ENCODE measurements at places on chromosomes 7 and 10.

DNA sequence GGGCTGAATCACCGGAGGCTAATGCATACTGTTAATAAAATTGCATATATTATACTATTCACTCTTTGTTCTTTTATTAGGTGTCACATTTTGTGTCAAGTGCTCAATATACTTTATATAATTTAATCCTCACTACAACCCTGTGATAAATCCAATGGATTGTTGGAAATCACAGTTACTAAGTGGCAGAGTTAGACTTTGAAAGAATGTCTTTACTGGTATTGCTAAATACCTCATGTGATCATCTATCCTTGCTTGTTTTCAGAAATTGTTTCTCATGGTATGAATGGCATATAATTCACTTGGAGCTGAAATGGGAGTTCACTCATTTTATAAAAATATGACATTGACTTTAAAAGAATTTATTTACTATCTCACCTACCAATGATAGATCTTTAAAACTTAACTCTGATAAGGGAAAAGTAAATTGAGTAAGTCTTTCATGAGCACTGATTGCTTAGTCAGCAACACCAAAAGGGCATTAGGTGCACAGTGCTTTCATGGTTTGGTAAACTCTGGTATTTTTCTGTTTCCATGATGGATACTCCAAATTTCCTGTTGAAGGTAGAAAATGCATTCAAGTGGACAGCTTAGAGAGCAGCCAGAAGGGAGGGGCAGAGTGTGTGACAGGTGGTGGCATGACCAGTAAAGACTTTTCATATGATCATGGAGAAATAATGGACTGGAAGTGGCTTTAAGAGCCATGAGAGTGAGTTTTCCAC lies 22.6 kb downstream of the ENKUR start:
- no peak for DNase-seq

GRCh38 chr10:13621931-13622330 lies 35.2 kb downstream of the PRPF18 start:
- no peak for DNase-seq

DNA sequence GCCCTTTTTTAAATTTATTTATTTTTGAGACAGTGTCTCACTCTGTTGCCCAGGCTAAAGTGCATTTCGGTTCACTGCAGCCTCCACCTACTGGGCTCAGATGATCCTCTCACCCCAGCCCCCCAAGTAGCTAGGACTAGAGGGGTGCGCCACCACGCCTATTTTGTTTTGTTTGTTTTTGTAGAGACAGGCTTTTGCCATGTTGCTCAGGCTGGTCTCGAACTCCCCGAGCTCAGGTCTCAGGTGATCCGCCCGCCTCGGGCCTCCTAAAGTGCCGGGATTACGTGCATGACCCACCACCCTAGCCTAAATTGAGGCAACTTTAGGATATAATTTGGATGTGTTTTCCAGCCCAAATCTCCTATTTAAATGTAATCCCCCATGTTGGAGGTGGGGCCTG lies 805 bp downstream of the ZNF736 start:
- DNase-seq = no peak

GRCh38 chr10:43930777-43931176 lies 282.1 kb upstream of the ZNF32 start:
- no peak for DNase-seq

- no peak for DNase-seq
These were observed 36.2 kb downstream of the VIPR2 start for GRCh38 chr7:159108491-159108890.

- no peak for DNase-seq
These were observed 528.9 kb downstream of the GFRA1 start for GRCh38 chr10:115744089-115744488.

GRCh38 chr7:96238474-96238873 lies 83.4 kb downstream of the SLC25A13 start:
- no peak for DNase-seq

DNA sequence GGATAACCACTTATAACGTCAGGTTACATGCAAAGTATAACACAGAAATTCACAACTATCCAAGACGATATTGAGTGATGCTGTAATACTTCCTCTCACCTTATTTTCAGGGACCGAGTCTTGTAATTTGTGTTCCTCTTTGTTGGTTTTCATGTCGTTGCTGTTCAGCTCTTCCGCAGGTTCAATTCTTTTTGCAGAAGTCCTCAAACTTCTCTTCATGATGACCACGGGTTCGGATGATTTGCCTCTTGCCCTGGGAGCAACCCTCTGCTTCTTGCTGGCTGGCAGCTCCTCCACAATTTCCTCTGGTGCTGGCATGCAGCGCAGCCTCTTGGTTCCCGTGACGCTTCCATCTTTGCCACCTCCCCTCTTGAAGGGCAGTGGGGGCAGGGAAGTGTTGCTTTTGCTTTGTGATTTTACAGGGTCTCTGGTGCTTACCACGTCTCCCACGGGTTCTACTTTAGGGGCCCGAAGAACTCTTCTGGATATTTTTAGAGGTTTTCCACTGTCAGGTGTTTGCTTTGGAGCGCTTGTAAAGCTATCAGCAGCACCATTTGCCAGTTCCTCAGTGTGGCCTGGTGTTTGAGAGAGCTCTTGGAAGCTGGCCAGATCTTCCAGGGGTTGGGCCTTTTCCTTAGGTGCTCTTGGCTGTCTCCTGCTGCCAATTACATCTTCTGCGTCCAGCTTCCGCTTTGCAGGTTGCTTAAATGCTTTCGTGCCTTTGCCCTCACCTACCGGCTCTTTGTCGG lies 23.6 kb downstream of the MKI67 start:
- DNase-seq = no peak

DNA sequence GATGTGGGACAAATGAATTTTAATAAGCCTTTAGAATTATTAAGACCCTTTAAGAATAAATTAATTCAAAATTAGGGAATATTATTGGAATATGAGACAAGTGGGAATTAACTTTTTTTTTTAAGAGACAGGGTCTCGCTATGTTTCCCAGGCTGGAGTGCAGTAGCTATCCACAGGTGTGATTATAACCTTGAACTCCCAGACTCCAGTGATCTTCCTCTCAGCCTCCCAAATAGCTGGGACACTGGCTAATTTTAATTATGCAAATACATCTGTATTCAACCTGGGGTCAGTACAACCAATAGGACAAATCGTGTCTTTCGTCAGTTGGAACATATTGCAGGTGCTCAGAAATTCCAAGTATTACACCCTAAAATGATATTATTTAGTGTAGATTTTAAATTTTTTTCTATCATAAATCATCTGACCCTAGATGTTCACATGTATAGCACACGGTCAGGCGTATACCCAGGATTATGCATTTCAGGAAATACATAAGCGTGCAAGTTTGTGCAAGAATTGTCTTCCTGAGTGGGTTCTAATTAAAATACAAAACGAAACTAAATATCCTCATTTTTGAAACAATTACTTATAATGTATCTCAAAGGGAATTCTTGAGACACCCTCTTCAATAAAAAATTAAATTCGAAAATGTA lies 1.2 kb downstream of the NT5C3A start:
- no peak for DNase-seq

DNA sequence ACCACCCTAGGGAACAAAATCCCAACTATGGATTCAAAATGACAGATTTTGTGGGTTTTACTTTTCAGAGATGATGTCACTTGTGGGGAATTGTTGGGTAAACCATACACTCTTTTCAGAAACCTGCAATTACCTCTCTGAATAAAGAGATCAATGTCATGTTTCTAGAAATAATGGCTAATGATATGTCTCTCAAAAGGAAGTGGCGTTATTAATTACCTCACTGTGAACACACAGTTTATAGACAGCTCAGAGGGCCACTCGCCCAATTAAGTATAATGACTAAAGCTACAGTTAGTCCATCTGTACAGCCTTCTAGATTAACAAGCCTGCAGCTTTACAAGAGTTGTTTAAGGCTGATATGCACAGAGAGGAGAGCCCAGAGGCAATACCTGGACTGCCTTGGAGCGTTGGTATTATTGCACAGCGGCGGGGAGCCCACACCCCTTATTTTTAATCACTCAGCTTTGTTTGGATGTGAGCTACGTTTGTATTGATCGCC lies 79.5 kb downstream of the RAB11FIP2 start:
- DNase-seq = no peak

DNA sequence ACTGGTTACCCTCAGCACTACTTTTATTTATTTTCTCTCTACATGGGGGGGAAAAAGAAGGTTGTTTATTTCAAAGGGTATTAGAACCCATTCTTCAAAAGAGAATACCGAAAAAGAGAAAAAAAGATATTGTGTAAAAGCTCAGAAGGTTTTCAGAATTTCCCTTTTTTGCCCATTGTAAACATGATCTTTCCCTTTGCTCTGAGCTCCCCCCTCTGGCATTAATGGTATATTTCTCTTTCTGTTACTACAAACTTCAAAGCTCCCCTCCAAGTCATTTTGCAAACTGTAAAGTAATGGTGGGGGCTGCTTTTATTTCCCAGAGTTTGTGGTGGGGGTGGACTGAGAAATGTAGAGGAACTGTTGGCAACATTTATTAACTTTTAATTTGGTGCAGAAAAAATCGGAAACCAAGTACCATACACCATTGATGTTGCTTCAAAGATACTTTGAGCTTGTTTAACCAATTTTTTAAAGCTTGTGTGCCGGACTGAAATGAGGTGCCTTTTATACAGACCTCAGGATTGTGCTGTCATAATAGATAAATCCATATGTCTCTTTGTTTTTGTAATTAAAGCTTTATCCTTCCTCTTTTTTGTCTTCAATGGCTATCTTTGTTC lies 181.5 kb downstream of the EXOC4 start:
- no peak for DNase-seq

DNA sequence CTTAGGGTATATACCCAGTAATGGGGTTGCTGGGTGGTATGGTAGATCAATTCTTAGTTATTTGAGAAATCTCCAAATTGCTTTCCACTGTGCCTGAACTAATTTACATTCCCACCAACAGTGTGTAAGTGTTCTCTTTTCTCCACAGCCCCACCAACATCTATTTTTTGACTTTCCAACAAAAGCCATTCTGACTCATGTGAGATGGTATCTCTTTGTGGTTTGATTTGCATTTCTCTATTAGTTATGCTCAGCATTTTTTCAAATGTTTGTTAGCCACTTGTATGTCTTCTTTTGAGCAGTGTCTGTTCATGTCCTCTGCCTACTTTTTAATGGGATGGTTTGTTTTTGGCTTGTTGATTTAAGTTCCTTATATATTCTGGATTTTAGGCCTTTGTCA lies 66.4 kb downstream of the MGAM2 start:
- no peak for DNase-seq

DNA sequence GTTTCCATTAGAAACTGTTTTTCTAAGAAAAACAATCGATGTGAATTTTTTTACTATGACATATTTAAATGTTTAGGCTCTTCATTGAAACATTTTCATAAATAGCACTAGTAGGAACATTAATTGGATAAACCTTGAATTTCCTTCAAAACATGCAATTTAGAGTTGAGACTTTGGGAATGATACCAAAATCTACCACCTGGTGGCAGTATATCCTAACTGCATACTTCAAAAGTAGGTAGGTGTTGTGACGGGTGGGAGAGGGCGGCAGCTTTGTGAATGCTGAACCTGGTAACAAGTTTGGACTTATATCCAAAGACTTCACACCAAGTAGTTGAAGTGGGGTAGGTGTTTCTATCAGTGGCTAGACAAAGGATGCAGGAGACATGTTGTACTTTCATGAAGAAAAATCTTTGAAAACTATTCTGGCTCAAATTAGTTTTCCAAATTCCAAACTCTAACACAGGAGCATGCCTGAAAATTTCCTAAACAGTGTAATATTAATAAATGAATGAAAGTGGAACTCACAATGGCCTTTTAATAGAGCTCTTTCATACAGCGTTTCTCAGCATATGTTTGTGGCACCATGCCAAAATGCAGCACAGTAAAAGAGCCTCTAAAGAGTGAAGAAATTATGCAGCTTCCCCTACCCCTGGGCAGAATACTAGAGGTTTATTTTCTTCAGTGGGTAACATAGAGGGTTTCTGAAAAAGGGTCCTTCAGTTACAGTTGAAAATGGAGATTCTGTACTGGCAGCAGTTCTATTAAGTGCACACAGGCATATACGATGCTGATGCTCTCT lies 201.0 kb upstream of the TPK1 start:
- no peak for DNase-seq

GRCh38 chr7:97081521-97082300 lies 35.8 kb upstream of the SDHAF3 start:
- DNase-seq = no peak

GRCh38 chr7:141702047-141702567 lies at the start of gene DENND11:
TSS of gene DENND11 (minus strand) at chr7:141702166. CDS start at chr7:141702153, 13 bp downstream.
- peak; percentile 9 for DNase-seq

- DNase-seq = no peak
These were observed 101.9 kb downstream of the TNS3 start for GRCh38 chr7:47479821-47480575.

DNA sequence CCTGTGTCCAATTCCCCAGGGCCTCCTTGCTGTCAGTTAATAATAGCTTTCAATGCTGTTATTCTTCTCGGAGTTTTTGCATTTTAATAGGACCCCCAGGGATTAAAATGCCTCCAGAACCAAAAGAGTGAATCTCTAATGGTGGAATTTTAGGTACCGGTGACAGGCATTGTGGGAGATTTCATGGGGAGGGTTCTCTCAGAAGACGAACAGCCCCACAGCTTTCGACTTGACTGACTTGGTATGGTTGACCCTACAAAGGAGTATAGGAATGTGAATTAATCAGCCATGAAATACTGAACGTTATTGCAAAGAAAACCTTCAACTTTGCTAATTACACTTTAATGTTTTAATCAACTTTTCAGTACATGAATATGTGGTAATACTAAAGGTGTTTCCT lies 206.3 kb upstream of the FZD8 start:
- DNase-seq = no peak

GRCh38 chr7:35726654-35727053 lies 31.7 kb upstream of the HERPUD2 start:
- no peak for DNase-seq

Data from stimulated activated CD8-positive, alpha-beta memory T cell treated with anti-CD3 and anti-CD28 coated beads, Interleukin-4, amount 100 ng/mL, for 1 hour (primary cell).